NCI-H82 (cell line): ENCODE measurements at places on chromosomes 1 and 21.

GRCh38 chr1:35707601-35708440 is 10.9 kb downstream of the C1orf216 start:
- peak; percentile 95 for DNase-seq

DNA sequence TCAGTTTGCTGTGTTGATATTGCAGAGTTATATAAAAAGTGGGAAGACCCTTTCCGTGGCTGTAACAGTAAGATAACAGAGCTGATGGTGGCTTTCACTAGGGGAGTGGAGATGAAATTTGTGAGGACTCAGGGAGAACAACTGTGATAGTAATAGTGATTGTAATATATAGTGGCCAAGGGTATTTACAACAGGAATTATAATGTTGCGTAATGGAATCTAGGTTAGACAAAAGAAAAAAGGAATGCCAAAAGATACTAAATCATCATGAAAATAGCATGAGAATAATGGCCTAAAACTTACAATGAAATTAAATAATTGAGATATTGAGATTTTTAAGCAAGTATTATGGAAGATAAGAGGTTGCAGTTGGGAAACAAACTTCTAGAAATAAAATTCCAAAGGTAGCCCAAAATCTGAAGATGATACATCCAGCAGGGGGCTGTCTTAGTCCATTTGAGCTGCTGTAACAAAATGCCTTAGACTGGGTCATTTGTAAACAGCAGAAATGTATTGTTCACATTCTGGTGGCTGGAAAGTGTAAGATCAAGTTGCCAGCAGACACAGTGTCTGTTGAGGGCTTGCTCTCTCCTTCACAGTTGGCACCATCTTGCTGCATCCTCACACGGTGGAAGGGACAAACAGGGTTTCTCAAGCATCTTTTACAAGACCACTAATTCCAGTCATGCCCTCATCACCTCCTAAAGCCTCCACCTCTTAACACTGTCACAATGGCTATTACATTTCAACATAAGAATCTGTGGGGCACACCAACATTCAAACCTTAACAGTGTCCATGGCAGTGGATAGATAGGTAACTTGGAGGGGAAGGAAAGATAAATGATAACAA is 711.2 kb downstream of the MRPL39 start:
- peak; percentile 52 for DNase-seq

- no peak for DNase-seq
Observed at GRCh38 chr1:236509647-236510401, 14.0 kb upstream of the LGALS8 start.

- DNase-seq: no peak
Observed at GRCh38 chr1:34370748-34371147, 194.0 kb downstream of the C1orf94 start.

GRCh38 chr1:151934048-151934493 is 24.8 kb upstream of the THEM4 start:
- peak; percentile 98 for DNase-seq

DNA sequence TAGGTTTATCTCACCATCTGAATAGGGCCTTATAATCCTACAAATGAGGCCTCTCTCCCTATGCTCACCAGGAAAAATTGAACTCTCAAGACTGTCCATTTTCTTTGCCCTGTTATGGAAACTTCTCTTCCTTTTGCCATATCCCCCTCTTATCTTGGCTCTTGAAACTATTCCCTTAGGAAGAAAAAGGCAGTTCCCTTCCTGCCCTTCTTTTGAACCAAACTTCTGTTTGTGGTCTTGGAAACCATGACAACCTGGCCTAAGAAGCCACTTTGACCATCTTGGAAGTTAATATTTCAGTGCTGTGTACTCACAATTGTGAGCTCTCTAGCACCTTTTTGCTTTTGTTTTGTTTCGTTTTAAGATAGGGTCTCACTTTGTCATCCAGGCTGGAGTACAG is 40.0 kb downstream of the ATP2B4 start:
- no peak for DNase-seq

DNA sequence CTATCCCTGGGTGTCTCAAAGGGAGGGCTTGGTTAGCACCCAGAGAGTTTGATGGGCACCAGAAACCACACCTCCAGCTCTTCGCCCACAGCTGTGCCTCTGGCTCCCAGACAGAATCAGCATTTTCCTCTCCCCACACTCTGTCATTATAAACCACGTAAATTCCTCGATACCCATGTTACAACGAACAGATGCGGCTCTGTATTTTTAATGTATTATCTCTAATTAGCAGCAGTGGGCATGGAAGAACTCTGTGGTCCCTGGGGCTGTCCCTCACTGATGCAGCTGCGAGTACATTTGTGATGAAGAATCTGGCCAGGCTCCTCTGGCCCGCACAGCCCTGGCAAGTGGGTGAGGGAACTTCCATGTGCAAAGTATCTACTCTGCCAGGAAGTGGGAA is 10.8 kb downstream of the HMGB4 start:
- DNase-seq: no peak

DNA sequence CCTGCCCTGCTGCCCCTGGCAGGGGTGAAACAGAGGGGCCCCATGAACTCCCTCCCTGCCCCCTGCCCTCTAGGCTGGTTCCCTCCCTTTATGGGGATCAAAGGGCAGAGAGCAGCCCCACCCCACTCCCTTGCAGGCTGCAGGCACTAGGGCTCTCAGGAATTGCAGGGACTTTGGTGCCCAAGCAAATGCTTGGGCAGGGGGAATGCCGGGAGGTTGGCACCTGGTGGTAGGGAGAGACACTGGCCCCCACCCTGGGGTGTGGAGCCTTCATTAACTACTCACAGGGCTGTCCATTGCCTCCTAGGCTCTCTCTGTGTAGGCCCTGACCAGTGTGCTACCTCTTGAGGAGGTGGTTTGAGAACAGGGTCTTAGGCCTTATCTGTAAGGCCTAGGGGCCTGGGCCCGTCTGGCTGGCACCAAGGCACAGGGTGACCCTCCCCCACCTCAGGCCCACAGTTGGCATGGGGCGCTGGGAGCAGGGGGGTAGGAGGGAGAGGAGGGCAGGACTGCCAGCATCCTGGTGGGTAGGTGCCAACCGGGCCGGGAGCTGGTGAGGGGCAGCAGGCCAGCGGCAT is 4.7 kb downstream of the ZBTB7B start:
- no peak for DNase-seq

GRCh38 chr1:214317300-214317699 is 36.3 kb downstream of the SMYD2 start:
- DNase-seq: no peak

DNA sequence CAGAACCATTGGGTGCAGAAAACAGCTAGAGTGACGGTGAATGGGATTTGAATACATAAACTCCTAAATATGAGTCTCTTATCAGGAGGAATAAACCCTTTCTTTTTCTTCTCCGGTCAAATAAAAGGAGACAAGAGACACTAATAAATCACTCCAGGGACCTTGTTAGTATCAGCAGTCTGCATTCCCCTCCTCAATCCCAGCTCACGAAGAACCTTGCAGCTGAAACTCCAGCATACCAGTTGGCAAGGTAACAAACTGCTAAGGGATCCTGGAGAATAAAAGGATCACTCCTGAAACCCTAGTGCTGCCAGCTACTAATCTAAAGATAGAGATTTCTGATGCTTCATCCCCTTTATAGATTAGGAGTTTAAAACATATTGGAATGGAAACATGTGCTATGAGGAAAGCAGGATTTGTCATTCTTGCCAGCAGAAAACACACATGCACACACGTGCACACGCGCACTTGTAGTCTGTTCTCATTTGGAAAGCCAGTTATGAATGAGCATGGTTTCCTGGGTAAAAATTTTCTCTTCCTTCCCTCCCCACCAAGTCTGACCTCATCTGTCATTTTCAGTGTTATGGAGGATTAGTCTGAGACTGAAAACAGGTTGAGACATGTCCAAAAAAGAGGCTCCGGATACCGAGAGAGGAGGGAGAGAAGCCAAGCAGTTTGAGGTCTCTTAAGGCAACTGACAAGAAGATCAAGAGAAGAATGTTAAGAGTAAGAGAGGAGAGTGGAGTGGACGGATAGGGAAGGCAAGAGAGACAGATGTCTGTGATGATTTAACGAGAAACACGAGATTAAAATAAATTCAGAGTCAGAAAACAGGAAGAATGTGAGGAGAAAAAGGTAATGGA is 10.9 kb downstream of the IER5 start:
- peak; percentile 89 for DNase-seq

DNA sequence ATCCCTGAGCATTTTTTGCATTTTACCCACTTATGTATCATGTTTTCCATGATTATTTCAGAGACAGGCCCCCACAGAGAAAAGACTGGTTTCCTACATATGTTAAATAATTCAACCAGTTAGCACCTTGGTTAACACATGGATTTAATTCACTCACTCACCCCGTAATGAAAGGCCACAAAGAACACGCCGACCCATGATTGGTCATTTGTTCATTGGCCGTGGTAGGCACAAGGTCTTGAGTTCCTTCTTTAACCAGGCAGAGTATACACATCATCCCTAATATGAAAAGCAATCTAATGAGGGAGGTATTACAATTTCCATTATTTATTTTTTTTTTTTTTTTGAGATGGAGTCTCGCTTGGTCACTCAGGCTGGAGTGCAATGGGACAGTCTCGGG is 50.6 kb downstream of the RPS6KA1 start:
- DNase-seq: no peak

DNA sequence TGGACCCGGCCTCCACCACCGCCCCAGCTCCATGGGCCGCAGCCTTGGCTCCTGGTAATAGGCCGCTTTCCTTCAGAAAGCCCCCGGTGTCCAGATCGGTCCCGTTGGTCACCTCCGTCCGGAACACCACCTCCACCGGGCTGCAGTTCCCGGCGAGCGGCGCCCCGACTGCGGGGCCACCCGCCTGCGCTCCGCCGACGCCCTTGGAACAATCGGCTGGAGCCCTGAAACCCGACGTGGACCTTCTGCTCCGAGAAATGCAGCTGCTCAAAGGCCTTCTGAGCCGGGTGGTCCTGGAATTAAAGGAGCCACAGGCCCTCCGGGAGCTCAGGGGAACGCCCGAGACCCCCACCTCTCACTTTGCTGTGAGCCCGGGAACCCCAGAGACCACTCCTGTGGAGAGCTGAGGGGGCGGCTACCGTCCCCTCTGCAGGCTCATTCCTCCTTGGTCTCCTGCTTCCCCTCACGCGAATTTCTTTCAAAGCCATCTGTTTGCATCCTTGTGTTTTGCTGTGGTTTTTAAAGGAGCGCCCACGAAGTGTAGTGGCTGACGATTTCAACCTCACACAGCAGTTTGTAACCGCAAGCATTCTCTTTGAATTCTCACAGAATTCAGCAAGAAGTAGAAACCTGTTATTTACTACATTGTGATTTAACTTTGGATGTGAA is 6.0 kb downstream of the FCRLB start:
- peak; percentile 66 for DNase-seq

DNA sequence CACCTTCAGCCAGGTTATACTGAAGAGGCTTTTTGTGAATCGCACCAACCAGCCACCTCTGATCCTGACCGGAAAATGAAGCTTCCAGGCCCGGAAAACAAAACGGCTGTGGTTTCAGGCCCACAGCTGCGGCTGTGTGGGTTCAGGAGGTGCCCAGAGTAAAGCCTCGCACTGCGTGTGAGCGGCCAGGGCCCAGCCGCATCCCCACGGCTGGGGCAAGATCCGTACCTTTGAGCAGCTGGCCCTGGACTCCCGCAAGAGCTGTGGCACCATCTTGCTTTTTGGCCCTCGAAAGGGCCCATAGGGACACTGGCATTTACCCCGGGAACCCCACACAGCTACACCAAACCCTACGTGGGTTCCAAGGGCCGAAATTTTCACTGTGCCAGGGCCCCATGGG is 63.0 kb downstream of the GLUL start:
- no peak for DNase-seq

- DNase-seq: peak; percentile 75
Observed at GRCh38 chr1:150474869-150475268, 12.3 kb upstream of the TARS2 start.

- no peak for DNase-seq
Observed at GRCh38 chr1:241782396-241782795, 65.6 kb upstream of the EXO1 start.

DNA sequence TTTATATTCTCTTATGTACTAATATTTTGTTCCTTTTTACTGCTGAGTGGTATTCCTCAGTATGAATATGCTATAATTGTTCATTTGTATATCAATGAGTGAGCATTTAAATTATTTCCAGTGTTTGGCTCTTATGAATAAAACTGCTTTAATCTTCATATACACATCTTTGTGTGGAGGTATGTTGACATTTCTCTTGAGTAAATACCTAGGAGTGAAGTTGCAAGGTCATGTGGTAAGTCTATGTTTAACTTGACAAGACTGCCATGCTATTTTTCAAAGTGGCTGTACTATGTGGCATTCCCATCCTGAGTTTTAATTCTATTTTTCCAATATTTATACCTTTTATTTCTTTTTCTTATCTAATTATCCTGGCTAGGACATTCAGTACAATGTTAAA is 124.2 kb downstream of the ADSS2 start:
- DNase-seq: no peak

DNA sequence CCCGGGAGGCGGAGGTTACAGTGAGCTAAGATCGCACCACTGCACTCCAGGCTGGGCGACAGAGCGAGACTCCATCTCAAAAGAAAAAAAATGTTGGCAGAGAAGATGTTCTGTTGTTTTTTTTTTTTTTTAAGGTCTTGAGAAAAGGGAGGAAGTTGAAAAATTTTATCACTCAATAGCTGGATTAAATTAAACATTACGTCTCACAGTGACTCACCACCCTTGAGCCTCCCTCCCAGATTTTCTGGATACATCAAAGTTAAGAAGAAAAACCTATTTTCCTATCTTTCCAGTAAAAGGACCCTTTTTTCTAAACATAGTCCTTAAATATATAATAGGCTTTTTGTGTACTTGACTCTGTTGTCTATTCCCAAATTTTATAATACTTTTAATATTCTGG is 35.5 kb downstream of the IFNAR1 start:
- DNase-seq: no peak

DNA sequence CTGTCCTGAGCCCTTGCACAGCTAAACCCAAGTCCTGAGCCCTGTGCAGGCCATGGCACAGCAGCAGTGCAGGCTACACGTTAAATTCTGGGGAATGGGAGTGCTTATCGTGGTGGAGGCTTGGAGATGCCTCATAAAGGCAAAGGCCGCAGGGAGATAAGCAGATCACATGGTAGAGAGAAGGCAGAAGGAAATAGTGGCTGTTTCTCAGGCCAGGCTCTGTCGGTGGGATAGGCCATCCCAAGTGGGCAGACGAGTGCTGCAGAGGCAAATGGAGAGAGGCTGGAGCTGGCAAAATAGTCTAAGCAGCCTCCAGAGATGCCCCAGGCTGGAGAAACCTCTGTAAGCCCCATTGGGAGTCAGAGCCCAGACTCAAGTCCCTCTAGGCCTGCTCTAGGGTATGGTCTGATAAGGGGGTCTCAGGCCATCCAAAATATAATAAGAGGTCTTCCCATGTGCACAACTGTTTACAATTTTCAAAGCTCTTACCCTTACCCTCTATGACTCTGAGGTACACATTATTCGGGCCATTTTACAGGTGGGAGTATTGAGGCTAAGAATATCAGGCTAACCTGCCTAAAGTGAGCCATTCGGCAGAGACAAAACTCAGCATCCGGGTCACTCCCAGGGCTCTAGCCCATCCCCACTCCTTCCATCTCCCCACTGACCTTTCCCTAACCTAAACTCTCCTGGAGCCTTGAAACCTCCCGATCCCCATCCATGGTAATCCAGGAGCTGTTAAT is 79.6 kb downstream of the NKAIN1 start:
- DNase-seq: no peak
